ENCODE measurements at places on chromosomes 4 and X.

GRCh38 chrX:64427281-64427680 lies 32.0 kb upstream of the MTMR8 start:
- no peak for DNase-seq

- DNase-seq: no peak
These were observed 581 bp upstream of the FAM114A1 start for GRCh38 chr4:38866973-38867477.

DNA sequence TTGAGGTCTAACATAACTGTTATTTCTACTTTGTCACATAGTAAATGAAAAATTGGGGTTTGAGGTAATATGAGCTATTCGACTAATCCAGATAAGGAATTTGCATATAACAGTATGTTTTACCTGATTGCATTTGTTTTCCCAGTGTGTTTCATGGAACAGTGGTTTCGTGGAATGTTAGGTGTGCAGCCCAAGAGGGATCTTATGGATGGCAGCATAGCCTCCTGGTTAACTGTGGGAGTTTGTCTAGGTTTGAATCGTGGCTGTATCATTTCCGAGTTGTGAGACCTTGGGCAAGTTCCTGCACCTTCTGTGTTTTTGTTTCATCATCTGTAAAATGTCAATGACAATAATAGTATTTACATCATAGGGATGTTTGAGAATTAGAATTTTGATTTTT lies 7.9 kb downstream of the BMPR1B start:
- no peak for DNase-seq

DNA sequence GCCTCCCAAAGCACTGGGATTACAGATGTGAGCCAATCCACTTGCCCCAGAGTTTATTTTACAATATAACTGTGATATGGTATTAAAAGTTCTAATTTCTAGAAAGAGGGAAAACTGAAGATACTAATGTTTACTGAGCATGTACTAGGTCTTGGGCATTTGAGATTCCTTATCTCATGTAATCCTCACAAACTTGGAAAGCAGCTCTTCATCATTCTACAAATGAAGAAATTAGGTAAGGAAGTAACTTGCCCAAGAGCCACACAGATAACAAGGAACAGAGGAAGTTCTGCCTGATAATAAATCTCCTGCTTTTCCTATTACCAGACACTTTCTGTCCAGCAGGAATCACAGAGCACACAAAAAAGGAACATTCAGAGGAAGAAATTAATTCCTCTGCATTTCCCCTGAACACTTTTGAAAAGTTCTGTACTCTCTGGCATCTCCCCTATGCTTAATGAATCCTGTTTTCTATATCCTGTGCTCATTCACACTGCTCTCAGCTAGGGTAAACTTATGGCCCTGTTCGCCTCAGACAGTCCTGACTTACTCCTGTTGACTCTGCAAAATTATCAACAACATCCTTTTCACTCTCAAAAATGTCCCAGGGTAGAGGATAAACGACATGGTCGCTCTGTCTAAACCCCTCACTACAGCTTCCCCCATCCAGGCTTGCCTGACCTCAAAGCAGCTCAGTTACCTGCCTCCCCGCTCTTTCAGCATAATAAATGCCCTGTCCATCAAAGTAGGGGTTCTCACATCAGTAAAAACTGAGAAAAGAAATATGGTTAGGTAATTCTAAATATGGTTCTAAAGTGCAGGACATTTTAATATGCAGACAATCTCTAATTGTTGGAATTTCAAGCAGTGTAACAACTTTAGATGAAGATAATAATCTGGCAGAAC lies 13.6 kb downstream of the SH3RF1 start:
- DNase-seq: no peak

- DNase-seq: no peak
These were observed 177.4 kb downstream of the DCHS2 start for GRCh38 chr4:154314248-154314647.

GRCh38 chrX:132876523-132877338 lies 81.7 kb downstream of the HS6ST2 start:
- no peak for DNase-seq
